ENCODE measurements at places on chromosomes 1 and 21. TPM values are rescaled to one million over a fixed set of nuclear protein-coding genes. Genes with fewer than 3 reads are reported as not detected.

DNA sequence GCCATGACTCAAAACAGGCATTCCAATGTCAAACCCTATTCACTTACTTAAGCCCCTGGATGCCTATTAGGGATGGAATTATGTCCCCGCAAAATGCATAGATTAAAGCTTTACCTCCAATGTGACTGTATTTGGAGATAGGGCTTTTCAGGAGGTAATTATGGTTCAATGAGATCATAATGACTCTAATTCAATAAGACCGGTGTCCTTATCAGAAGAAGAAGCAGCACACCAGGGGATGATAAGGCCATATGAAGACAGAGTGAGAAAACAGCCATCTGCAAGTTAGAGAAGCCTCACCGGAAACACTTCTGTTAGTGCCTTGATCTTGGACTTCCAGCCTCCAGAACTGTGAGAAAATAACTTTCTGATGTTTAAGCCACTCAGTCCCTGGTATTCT, 1131.8 kb upstream of the TMPRSS15 start:
- DNase-seq, result no peak

DNA sequence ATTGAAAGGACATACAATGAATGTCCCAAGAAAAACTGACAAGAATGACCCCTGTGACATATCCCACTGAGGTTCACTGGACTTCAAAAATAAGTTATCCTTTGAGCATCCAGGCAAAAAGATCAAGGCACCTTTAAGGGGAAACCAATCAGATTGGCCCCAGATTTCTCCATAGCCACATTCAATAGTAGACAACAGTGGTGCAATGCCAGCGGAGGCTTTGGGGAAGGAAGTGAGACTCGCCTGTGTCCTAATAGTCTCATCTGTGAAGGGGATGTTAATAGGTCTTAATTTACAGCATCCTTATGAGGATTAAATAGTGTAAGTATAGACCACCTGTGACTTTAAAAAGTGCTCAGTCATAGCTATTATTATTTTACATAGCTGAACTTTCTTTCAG, 21.5 kb downstream of the RPL5 start:
- no peak for DNase-seq

- DNase-seq, result no peak
Measured at GRCh38 chr1:230589951-230590350, 52.3 kb upstream of the COG2 start.

- DNase-seq, result no peak
Measured at GRCh38 chr21:23732776-23733175, 1874.5 kb downstream of the MRPL39 start.

GRCh38 chr21:40733024-40733397, 113.9 kb downstream of the DSCAM start:
- DNase-seq, result no peak

- no peak for DNase-seq
Measured at GRCh38 chr1:240492832-240493440, 119.0 kb downstream of the GREM2 start.

DNA sequence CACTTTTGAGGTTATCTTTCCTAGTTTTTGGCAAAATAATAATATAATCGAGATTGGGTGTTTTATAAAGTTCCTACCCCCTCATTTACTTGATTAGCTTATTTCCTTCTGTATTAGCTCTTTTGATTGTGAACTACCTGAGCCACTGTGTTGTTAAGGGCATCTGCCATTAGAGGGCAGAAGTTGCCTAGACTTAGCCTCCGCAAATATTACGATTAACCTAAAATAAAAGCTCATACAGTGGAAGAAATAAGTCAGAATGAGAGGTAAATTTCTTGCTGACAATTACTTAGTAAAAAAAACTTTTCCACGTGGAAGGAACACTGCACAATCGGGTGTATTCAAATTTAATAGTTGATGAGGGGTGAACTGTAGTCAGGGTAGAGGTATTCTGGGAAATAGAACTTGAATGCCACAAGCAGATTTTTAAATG, 2.3 kb downstream of the H3-3A start:
- peak; percentile 64 for DNase-seq

- no peak for DNase-seq
Measured at GRCh38 chr1:211737115-211738035, 62.0 kb upstream of the NEK2 start.

GRCh38 chr1:47710329-47711071, 272.7 kb downstream of the FOXD2 start:
- DNase-seq, result no peak

GRCh38 chr1:182304627-182305026, 87.0 kb downstream of the GLUL start:
- DNase-seq, result no peak

- DNase-seq, result peak; percentile 53
Measured at GRCh38 chr1:83860490-83861221, 138.3 kb downstream of the TTLL7 start.

- no peak for DNase-seq
Measured at GRCh38 chr1:162420120-162420519, 8.2 kb upstream of the SH2D1B start.

MORN1 gene
- total RNA-seq, result 5.3 TPM

TSPAN1 gene
- total RNA-seq, result 80.3 TPM

HSPB7 gene
- total RNA-seq, result not detected

GPR25 gene
- total RNA-seq, result not detected

LRRC8D gene
- 45.8 TPM for total RNA-seq

DDAH1 gene
- total RNA-seq, result 14.9 TPM

C1orf141 gene
- not detected for total RNA-seq

CCDC18 gene
- 18.8 TPM for total RNA-seq

SPRR1A gene
- 7.7 TPM for total RNA-seq

FCRL1 gene
- not detected for total RNA-seq

FTCD gene
- not detected for total RNA-seq

S100A7 gene
- total RNA-seq, result 0.37 TPM

All from foreskin keratinocyte (primary cell).